ENCODE measurements at places on chromosomes 2 and 18.

DNA sequence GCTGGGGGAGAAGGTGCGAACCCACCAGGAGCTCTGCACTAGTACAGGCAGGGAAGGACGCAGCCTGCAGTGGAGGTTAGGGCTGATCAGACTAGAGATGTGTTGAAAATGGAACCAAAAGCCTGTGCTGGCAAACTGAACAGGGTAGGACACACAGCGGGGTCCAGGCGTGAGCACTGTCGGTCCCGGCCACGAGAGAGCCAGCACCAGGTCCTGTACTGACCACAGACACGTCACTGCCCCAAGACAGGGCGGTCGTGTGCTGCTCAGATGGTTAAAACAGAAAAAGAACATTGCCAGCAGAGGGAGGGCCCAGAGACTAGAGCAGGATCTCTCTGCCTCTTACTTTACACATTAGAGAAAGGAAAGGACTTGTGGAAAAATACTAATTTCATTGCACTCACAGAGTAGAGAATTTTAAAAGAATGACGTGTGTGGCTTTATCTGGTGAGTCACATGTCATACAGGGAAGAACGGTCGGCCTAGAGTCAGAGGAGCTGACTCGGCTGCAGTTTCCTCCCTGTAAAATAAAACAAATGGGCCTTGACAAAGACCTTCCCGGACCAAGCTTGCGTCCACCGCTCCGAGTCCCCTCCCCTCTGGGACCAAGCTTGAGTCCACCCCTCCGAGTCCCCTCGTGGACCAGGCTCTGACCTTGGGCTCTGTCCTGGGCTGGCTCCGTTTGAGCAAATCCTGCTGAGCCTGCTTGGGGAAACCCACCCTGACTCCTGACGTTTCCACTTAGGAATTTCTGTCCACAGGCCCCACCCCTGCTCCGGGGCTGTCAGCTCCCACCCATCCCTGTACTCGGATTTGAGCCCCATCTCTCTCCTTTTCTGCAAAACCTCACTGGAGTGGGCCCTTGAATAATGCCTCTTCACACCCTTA, 16.7 kb upstream of the ADI1 start:
- DNase-seq = peak; percentile 77

- DNase-seq = no peak
These were observed 127.9 kb upstream of the LGALSL start for GRCh38 chr2:64325852-64326577.

DNA sequence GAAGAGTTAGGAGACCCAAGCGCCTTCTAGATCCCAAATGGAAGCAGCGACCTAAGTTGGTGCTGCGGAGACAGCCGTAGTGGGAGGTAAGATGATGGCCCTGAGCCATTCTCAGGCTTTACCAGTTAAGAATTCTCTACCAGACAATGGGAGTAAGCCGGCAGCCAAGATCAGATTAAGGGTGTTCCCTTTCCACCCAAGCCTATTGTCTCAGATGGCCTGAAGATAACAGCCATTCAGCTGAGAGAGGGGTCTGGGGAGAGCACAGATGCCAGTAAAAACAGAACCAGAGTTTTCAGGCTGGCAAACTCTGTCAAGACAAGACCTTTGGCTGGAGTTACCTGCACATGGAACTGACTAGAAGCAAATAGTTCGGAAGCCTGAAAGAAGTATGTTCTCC, 191.7 kb upstream of the HAAO start:
- no peak for DNase-seq

DNA sequence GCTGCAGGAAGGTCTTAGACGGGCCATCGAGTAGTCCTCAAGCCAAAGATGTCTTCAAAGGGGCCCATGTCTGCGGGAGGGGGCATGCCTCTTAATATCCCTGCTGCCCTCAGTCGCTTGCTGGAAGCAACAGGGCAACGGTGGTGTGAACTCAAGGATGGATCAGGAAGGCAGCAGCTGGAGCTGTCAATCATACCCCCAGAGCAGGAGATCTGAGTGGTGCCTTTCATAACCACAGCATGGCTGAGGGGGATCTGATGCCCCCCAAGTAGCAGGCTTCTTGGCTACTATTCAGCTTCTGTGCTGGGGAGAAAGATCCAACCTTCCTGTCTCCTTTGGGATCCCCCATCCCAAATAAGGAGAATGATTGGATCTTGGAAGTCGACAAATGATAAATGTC, 46.4 kb downstream of the INSIG2 start:
- DNase-seq = no peak

- DNase-seq = peak; percentile 46
These were observed 26.0 kb downstream of the ACADL start for GRCh38 chr2:210199186-210199765.

DNA sequence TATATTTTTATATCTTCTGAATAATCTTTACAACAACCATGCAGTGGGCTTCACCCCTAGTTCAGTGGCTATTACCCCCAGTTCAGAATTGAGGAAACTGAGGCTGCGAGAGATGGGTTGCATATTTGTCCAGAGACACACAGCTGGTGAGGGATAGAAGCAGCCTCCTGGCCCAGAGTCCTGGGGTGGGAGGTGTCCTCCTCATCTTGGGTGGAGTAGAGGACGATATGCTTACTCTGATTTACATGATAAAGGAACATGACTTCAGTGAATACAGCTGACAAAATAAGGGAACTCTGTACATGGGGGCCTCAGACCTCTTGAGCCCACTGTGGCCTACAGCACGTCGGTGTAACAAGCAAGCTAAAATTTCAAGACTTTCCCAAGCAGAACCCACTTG, 214.7 kb downstream of the FBXO15 start:
- no peak for DNase-seq

DNA sequence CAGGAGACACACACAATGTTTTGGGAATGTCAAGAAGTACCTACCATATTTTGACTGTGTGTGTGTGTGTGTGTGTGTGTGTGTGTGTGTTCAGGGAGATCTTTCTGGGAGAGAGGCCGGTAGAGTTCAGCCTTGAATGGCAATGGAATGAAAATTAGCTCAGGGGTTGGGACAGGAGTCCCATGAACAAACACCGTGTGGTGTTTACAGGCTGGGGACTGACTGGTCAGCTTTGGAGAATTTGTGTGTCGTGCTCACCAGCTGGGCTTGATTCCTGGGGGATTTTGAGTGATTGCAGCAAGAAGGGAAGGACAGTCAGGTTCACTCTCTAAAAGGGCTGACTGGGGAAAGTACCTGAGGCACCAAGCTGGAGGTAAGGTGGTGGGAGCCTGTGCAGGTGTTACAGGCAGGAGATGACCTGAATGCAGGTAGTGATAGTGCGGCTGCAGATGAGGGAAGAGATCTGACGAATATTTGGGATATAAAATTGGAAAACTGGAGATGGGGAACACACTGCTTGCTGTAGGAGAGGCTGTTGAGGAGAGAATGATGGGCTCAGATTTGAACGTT, 2.5 kb upstream of the ADNP2 start:
- DNase-seq = no peak

GRCh38 chr18:7133181-7133580, 15.6 kb upstream of the LAMA1 start:
- DNase-seq = no peak

- no peak for DNase-seq
These were observed 16.1 kb upstream of the ALLC start for GRCh38 chr2:3641841-3642421.

DNA sequence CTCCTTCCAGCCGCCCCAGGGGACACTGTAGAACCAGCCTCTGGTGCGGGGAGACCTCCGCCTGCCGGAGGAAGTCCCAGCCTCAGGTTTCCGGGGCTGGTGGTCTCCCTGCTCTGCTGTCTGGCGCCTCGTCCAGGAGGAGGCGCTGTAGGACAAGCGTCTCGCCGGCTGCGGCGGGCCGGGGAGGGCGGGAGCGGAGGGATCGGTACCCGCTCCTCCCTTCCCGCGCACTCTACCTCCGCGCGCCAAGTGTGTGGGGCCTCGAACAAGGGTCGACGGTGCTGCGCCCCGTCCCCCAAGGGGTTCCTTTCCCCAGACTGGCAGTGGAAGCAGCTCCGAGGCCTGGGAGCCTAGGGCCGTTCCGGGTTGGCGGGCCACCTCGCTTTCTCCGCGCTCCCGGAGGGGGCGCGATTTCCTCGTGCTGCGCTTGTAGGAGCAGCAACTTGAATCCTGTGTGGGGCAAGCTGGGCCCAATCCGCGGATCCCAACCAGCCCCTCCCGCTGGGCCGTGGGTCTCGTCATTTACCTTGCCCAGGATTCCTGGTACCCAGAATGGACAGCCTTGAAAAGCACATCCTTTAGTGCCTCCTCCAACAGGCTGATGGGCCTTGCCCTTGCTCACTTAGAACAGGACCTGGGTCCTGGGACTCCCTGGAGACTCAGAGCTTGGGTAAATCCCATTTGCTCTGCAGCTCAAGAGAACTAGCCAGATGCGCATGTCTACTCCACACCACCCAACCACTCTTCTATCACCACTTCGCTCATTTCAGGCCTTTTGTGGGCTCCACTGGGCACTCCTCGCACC, 10.6 kb upstream of the HOXD4 start:
- DNase-seq = peak; percentile 65

DNA sequence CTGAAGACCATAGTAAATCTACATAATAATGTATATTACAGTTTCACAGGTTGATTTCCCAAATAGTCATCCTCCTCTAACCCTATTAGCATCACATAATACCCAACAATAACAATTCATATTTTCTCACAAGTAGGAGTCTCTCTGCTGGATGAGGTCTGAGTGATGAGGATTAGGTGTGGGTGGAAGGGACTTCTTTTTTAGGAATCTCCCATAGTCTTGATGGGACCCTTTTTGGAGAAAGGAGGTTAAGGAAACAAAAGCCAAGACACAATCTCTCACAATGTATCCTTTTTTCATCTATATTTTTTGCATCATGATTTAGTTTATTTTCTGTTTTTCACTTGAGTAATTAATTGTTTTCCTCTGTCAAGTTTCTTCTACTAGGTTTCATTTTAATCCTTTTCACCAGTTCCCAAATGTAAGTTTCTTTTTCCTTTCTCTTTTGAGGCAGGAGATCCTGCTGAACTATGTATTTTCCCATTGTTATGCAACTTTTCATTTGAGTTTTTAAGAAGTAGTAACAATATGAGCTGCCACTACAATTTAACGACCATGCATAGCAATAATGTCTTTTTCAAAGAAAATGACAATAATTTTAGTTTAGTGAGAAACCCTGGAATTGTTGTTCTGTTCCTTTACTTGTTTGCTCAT, 2.5 kb upstream of the IFIH1 start:
- no peak for DNase-seq

DNA sequence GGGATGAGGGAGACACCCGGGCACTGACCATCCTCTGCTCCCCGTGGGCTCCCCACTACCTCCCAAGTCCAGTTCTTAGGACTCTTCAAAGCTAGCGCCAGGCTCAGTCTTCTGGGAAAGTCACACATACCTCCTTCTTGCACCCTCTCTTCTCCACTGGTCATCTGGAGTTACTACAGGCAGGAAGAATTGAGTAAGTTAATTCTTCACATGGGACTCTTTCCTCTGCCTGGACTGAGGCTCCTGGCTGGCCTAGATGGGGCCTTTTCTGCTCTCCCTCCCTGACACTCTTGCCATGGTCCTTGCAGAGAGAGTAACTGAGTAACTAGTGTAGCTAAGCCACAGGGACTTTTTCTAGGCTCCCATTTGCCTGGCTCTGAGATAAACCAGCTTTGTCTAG, 96.5 kb upstream of the CELF4 start:
- no peak for DNase-seq

DNA sequence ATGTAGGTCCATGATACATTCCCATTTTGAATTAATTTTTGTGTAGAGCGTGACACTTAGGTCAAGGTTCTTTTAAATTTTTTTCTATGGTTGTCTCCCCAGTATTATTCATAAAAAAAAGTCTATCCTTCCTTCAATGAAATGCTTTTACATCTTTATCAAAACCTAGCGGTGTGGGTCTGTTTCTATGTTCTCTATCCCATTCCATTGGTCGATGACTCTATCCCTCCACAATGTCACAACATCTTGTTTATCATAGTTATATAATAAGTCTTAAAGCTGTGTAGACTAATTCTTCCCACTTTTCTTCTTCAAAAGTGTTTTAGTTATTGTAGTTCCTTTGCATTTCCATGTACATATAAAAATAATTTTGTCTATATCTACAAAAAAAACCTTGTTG, 47.2 kb upstream of the GPR17 start:
- DNase-seq = no peak

DNA sequence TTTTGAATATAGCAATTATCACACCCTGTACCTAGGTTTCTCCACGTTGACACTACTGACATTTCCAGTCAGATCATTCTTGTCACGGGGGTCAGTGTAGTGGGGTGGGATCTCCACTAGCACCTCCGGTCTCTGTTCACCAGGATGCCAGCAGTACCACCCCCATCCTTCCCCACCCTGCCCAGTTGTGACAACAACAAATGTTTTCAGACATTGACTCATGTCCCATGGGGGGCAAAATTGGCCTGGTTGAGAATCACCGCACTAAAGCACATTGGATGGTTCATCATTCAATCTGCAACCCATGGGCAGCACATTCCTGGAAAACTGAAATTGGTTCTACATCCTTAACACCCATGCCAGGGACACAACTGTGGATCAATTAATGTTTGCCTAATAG, 32.3 kb downstream of the FEZ2 start:
- DNase-seq = no peak

DNA sequence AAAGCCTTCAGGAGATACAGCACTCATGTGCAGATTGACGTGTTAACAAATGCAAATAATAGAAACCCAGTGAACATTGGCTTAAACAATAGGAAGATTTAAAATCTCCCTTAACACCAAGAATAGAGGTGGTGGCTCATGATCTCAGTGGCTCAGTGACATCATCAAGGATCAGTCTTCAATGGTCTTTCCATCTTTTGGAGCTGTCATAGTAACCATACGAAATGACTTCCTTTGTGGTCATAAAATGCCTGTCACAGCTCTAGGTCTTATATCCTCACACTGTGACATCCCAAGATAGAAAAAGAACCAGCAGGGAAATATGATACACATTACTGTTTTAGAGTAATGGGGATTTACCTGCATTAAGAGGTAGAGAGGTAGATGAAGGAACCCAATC, 59.6 kb upstream of the ACKR3 start:
- DNase-seq = no peak

GRCh38 chr18:55925772-55926171, 337.8 kb upstream of the TCF4 start:
- DNase-seq = no peak

GRCh38 chr18:74937291-74937690, 271.6 kb downstream of the PTGR3 start:
- no peak for DNase-seq

DNA sequence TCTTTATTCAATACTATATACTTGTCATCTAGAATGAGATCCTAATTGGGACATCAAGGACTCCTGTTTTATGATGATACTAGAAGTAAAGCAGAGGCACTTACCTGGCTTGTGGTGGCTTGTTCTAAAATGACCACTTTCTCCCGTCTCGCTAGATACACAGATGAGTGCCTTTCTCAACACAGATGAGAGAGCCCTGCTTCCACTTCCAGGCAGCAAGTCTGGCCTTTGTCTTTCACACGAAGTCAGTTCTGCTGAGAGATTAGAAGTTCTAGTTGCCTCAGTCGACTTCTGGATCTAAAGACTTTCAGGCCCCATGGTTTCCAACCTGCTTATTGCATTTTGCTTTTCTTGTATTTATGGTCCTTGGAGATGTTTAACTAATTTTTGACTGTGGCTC, 70.3 kb downstream of the PPP1R1C start:
- DNase-seq = no peak
